ENCODE measurements at places on chromosomes 11 and 22.

DNA sequence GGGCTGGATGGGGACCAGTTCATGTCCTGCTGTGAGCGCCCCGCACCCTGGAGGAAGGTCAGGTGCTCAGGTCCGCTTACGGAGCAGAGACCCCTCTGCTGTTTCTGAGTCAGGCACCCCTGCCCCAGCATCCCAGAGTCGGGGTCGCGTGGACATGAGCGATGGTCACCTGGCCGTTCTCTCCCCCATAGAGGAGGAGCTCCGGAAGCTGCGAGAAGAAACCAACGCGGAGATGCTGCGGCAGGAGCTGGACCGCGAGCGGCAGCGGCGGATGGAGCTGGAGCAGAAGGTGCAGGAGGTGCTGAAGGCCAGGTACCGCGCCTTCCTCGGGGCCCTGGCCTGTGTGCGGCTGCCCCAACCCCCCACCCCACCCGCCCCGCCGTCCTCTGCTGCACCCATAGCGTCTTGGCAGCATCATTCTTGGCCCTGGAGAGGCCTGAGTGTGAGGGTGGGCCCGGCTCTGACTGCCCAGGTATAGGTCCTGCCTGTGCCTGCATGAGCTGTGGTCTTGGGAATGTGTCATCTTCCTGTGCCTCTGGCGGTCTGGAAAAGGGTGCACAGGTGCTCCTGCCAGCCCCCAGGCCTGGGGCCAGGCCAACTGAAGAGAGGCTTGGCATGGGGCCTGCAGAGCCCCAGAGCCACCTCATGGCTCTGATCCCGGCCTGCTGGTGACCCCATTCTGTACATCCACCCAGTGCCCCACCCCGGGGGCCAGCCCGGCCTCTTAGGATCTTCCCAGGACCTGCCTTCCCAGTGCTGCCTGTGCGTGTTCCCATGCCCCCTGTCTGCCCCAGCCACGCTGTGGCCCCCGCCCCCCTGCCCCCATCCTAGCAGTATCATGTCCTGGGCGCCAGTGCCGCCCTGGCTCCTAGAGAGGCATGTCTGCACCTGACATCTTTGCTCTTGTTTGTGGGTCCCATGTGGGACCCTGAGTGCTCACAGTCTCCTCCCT lies 38.1 kb downstream of the GRAMD4 start:
- DNase-seq: no peak

DNA sequence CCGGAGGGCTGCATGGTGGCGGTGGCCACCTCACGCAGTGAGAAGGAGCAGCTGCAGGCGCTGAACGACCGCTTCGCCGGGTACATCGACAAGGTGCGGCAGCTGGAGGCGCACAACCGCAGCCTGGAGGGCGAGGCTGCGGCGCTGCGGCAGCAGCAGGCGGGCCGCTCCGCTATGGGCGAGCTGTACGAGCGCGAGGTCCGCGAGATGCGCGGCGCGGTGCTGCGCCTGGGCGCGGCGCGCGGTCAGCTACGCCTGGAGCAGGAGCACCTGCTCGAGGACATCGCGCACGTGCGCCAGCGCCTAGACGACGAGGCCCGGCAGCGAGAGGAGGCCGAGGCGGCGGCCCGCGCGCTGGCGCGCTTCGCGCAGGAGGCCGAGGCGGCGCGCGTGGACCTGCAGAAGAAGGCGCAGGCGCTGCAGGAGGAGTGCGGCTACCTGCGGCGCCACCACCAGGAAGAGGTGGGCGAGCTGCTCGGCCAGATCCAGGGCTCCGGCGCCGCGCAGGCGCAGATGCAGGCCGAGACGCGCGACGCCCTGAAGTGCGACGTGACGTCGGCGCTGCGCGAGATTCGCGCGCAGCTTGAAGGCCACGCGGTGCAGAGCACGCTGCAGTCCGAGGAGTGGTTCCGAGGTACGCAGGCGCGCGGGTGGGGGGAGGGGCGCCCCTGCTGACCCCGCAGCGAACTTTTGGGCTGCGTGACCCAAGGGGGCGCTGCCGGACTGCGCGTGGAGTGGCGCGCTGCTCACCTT lies 670 bp downstream of the NEFH start:
- DNase-seq: peak; percentile 8

- no peak for DNase-seq
Observed at GRCh38 chr11:95831198-95831883, 41.0 kb downstream of the CEP57 start.

DNA sequence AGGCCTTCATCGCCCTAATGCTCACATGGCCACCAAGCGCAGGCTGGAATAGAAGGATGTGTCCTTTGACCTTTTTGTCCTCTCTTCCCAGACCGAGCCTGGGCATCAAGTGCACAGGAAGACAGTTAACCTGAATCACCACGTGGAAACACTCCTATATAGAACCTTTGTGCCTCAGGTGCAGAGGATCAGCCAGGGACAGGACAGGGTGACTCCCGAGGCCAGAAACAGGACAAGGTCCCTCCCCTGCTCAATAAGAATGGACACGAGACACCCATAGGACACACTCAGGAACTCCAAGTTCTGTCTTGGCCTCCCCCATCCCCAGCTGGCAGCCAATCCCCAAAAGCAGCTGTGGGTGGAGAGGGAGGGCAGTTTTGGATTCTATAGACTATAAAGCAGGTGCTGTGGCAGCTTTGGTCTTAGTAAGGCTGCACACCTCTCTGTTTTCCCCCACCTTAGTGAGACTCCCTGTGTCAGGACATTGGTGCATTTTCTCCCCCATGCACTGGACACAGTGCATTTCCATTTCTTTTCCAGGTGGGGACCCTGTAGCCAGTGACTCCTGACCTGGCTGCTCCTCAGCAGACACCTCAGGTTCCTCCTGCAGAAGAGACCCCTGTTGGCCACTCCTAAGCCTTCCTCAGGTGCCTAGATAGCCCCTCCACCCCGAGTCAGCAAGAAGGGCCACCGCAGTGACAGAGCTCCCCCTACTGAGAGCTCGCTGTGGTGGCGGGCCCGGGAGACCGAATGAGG lies 43.6 kb upstream of the POU2AF1 start:
- peak; percentile 37 for DNase-seq
